ENCODE measurements at places on chromosomes 2 and 18. TPM values are rescaled to one million over a fixed set of nuclear protein-coding genes. Genes with fewer than 3 reads are reported as not detected.

GRCh38 chr2:199734011-199734410 lies 117.0 kb downstream of the FTCDNL1 start:
- no peak overlapping the region for H3K4me3 ChIP-seq
- H3K27ac ChIP-seq: no peak overlapping the region
- DNase-seq: no peak
- no peaks in the 10 kb centered on the region for H3K36me3 ChIP-seq

- H3K4me3 ChIP-seq: no peak overlapping the region
- no peak overlapping the region for H3K27ac ChIP-seq
- no peak for DNase-seq
- no peaks in the 10 kb centered on the region for H3K36me3 ChIP-seq
- peaks cover 7% of the 10 kb centered on the region for H3K4me1 ChIP-seq
Measured at GRCh38 chr2:182912518-182912915, 46.1 kb upstream of the FRZB start.

DNA sequence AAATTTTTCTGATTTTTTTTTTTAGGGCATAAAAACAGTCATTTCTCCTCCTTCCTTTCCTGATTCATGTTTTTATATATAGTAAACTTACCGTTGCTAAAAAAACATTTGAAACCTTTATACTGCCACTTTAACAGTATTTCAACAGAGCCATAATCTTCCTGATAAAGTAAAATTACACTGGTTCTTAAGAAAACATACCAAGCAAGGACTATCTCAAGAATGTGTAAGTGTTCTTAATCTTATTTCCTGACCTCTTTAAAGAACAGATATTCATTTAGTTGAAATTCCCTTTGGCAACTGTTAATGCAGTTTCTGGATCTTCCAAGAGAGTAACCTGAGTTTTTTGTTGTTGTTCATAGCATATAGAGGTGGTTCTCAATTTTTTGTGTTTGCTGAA lies 26.6 kb upstream of the COLEC12 start:
- no peak overlapping the region for H3K4me3 ChIP-seq
- H3K27ac ChIP-seq: no peak overlapping the region
- no peaks in the 10 kb centered on the region for H3K36me3 ChIP-seq
- H3K4me1 ChIP-seq: no peaks in the 10 kb centered on the region
- no peak for DNase-seq

DNA sequence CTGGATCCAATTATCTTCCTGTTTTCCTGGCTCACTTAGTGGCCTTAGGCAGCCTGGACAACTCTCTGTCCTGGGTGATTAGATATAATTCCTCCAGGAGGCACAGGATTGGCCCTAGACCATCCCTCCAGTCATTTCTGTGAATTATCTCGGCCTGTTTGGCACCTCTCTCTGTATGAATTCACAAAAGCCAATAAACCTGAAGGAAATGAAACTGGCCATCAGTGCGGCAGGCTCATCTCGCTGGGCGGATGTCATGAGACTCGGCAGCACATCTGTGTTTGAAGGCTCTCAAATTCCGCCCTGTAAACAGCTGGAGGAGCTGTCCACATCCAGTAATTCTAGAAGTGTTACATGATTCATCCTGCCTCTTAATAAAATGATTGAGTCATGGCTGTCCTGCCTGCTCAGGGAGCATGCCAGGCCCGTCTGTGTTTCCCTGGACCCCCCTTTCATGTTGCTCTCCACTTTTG lies 38.6 kb downstream of the ACOXL start:
- no peaks in the 10 kb centered on the region for H3K36me3 ChIP-seq
- H3K4me3 ChIP-seq: no peak overlapping the region
- H3K27ac ChIP-seq: no peak overlapping the region
- no peak for DNase-seq

GRCh38 chr2:58796239-58796910 lies 555.2 kb upstream of the FANCL start:
- no peak overlapping the region for H3K27ac ChIP-seq
- H3K4me1 ChIP-seq: no peaks in the 10 kb centered on the region
- H3K27me3 ChIP-seq: no peaks in the 10 kb centered on the region
- H3K36me3 ChIP-seq: no peaks in the 10 kb centered on the region
- no peak for DNase-seq
- no peak overlapping the region for H3K4me3 ChIP-seq

- no peaks in the 10 kb centered on the region for H3K27me3 ChIP-seq
- peak overlapping the region; percentile 81 for H3K4me3 ChIP-seq
- H3K36me3 ChIP-seq: no peaks in the 10 kb centered on the region
Measured at GRCh38 chr2:238238766-238239542, 884 bp downstream of the HES6 start.

DNA sequence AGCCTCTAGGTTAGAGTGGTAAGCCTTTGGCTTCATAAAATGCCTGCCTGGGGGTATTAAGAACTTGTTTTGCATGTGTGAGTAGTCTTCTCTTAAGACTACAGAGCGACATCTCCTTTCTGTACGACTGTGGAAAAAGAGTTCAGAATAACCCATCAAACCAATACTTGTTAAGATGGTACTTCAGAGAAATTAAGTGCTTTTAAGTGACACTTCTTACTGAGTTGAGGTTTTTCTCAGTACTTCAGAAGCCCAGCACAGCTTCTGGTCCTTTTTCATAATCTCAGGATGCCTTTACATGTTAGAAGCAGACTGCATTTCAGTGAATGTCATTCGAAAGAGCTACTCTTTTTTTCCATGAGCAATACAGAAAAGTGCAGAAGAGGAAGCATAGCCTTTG lies 10.8 kb downstream of the XRCC5 start:
- no peak overlapping the region for H3K27ac ChIP-seq
- no peaks in the 10 kb centered on the region for H3K27me3 ChIP-seq
- no peaks in the 10 kb centered on the region for H3K36me3 ChIP-seq
- no peak overlapping the region for H3K4me3 ChIP-seq

GRCh38 chr18:7822435-7823331 lies 255.6 kb downstream of the PTPRM start:
- H3K27me3 ChIP-seq: no peaks in the 10 kb centered on the region
- H3K4me1 ChIP-seq: peaks cover 3% of the 10 kb centered on the region
- no peak overlapping the region for H3K4me3 ChIP-seq
- no peak overlapping the region for H3K27ac ChIP-seq

GRCh38 chr2:76019128-76019527 lies 308.4 kb upstream of the GCFC2 start:
- no peak overlapping the region for H3K27ac ChIP-seq
- H3K36me3 ChIP-seq: no peaks in the 10 kb centered on the region
- DNase-seq: no peak
- no peaks in the 10 kb centered on the region for H3K27me3 ChIP-seq
- H3K4me1 ChIP-seq: no peaks in the 10 kb centered on the region

GRCh38 chr18:56214706-56215105 lies 423.7 kb downstream of the TXNL1 start:
- no peaks in the 10 kb centered on the region for H3K4me1 ChIP-seq
- no peaks in the 10 kb centered on the region for H3K27me3 ChIP-seq
- H3K27ac ChIP-seq: no peak overlapping the region
- no peak for DNase-seq
- H3K4me3 ChIP-seq: no peak overlapping the region

DNA sequence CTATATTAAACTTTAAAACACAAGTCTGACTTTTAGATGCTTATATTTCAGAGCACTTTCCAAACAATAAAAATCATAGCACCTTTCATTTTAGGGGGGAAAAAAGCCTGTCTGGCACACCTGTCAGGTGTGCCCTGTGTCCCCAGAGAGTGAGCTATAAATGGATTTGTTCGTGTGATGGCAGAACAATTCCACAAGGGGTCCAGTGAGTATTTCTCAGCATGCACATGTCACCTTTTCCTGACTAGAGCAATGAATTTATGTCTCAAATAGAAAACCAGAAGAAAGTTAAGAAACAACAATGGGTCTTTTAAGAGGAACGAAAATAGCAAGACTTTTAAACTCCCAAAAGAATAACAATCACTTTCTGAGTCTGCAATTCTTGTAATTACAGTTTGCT lies 55.9 kb downstream of the ACVR1C start:
- H3K4me1 ChIP-seq: no peaks in the 10 kb centered on the region
- no peak overlapping the region for H3K27ac ChIP-seq
- H3K27me3 ChIP-seq: no peaks in the 10 kb centered on the region
- H3K4me3 ChIP-seq: no peak overlapping the region

GRCh38 chr2:120376101-120376500 lies 30.2 kb downstream of the INHBB start:
- H3K27ac ChIP-seq: no peak overlapping the region
- H3K36me3 ChIP-seq: no peaks in the 10 kb centered on the region
- no peak for DNase-seq
- no peaks in the 10 kb centered on the region for H3K27me3 ChIP-seq

- H3K4me1 ChIP-seq: no peaks in the 10 kb centered on the region
- H3K36me3 ChIP-seq: no peaks in the 10 kb centered on the region
- no peak overlapping the region for H3K4me3 ChIP-seq
- no peak for DNase-seq
Measured at GRCh38 chr2:6219906-6220305, 527.7 kb downstream of the SOX11 start.

DNA sequence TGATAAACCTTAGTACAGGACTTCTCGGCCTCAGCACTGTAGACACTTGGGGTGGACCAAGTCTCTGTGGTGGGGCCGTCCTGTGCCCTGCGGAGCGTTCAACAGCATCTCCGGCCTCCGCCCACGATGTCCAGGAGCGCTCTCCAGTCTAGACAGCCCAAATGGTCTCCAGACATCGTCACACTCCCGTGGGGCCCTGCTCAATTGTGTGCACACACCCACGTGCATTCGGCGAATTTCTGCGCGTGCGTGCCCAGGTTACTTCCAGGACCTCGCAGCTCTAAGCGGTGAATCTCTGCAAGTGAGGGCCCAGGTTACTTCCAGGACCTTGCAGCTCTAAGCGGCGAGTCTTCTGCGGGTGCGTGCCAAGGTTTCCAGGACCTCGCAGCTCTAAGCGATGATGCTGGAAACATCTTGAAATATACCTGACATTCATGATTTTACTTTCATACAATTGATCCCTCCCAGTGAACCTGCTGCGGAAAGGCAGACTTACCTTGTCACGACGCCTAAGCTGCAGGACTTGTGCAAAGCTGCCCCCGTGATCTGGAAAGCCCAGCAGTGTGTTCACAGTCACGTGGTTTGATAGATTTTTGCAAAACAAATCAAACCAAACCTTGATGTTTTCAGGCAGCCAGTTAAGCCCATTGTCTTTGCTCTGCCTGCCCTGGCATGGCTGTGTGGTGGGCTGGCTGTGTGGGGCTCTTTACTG lies 16.1 kb upstream of the OTOS start:
- DNase-seq: no peak
- H3K36me3 ChIP-seq: no peaks in the 10 kb centered on the region
- H3K27me3 ChIP-seq: no peaks in the 10 kb centered on the region
- peaks cover 12% of the 10 kb centered on the region for H3K4me1 ChIP-seq

DNA sequence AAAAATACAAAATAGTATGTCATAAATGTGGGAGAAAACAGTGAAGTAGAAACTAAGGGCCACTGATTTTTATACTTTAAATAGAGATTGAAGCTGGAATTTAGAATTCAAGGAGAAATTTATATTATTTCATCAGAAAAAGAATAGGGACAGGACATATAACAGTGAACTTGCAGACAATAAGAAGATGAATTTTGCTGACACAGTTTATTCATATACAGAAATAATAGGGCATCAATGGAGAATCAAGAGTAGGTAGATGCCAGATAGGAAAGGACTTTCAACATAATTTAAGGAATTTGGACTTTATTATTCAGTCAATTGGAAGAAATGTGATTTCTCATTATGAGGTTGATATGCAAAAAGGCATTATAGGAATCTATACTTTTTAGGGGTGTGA lies 118.9 kb upstream of the HNMT start:
- no peak overlapping the region for H3K4me3 ChIP-seq
- H3K4me1 ChIP-seq: no peaks in the 10 kb centered on the region
- DNase-seq: no peak
- H3K36me3 ChIP-seq: no peaks in the 10 kb centered on the region
- H3K27ac ChIP-seq: no peak overlapping the region

GRCh38 chr2:37802211-37802752 lies 122.8 kb upstream of the RMDN2 start:
- no peak overlapping the region for H3K4me3 ChIP-seq
- no peak overlapping the region for H3K27ac ChIP-seq
- no peaks in the 10 kb centered on the region for H3K4me1 ChIP-seq
- no peaks in the 10 kb centered on the region for H3K27me3 ChIP-seq
- DNase-seq: no peak

DNA sequence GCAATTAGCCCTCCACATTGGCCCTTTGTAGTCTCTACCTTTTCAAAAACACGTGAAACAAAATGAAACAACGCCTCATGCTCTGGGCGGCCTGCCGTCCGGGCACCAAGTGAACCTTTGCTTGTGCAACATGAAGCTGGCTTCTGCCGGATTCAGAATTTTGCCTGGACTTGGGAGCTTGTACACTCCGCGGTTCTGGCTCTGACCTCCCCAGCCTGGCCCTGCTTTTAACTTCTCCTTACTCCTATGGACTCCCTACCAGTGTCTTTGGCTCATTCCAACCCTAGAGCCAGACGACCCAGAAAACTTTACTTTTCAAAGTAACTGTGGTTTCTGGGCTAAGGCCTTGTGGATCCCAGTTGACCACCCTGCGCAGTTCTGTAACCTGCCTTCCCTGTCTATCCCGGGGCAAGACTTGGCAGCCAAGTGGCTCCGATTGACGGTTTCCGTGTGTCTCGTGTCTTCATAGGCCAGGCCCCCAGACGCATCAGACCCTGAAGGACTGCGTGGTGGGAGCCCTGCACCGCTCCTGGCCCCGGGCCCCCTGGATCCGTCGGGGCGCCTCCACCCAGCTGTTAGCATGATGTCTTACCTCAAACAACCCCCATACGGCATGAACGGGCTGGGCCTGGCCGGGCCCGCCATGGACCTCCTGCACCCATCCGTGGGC lies 1.9 kb downstream of the OTX1 start:
- DNase-seq: no peak
- peaks cover 75% of the 10 kb centered on the region for H3K27me3 ChIP-seq
- H3K36me3 ChIP-seq: no peaks in the 10 kb centered on the region
- peaks cover 17% of the 10 kb centered on the region for H3K4me1 ChIP-seq
- H3K4me3 ChIP-seq: no peak overlapping the region

DNA sequence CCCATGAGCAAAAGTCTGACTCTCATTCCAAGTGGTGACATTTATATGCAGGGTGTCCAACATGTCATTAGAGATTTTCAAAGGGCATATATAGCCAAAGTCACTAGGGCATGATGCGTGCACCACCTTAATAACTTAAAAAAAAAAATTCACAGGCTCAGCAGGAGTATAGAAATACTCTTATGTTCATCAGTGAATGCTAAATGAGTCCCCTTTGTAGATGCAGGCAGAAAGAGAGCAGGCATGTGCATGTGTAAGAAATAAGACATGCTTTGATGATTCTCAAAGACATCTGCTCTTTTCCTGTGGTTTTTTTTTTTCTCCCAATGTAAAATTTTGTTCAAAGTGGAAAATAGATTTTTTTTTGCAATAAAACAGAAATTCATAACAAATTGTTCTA lies 112.3 kb upstream of the AQP4 start:
- H3K27me3 ChIP-seq: no peaks in the 10 kb centered on the region
- DNase-seq: no peak
- no peaks in the 10 kb centered on the region for H3K36me3 ChIP-seq
- no peaks in the 10 kb centered on the region for H3K4me1 ChIP-seq

RAD51AP2 gene
- 0.16 TPM for polyA plus RNA-seq

ITPRID2 gene
- 50.4 TPM for polyA plus RNA-seq

SLC30A3 gene
- 0.27 TPM for polyA plus RNA-seq

NETO1 gene
- not detected for polyA plus RNA-seq

DNAJC27 gene
- polyA plus RNA-seq: 6.6 TPM

IL1R2 gene
- 6.7 TPM for polyA plus RNA-seq

TMEM150A gene
- polyA plus RNA-seq: 61.4 TPM

GALNT5 gene
- 0.07 TPM for polyA plus RNA-seq

ALS2 gene
- 15.3 TPM for polyA plus RNA-seq

DYNC1I2 gene
- 146 TPM for polyA plus RNA-seq

DSG1 gene
- 0.03 TPM for polyA plus RNA-seq

NDC80 gene
- 0.71 TPM for polyA plus RNA-seq

AKAIN1 gene
- 9.7 TPM for polyA plus RNA-seq

DYNAP gene
- not detected for polyA plus RNA-seq

CD226 gene
- polyA plus RNA-seq: 0.13 TPM
